HepG2 (cell line): ENCODE measurements at places on chromosomes 2 and 18. TPM values are rescaled to one million over a fixed set of nuclear protein-coding genes. Genes with fewer than 3 reads are reported as not detected.

DNA sequence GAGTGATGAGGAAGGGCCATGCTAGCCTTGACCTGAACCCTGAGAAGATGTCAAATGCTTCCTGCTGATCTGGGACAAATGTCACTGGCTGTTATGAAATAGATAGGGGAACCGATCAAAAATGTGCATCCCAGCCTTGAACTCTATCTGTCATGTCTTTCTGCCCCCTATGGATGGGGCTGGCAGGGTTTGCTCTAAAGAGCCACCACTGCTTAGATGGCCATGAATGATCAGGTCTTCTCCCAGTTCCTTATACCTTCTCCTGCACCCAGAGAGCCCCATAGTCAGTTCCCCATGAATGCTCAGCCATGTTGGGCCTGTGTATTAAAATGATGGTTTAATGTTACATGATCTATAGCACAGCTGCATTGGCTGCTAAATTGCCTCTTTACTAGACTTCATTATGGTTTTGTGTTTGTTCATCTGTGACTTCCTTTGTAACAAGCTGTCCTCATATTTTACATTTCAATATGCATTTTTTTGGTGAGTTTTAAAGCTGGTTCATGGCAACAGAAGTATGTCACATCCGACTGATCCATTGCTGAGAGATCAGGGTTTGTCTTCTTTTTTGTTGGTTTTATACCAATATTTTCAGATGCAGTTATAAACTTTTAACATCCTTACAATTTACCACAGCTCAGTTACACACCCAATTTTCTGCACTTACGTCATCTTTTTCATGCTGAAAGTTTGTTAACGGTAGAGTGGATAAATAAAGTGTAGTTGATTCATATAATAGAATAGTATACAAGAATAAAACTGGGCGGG lies 56.3 kb upstream of the SMAD2 start:
- no peak for DNase-seq

- DNase-seq: no peak
Observed at GRCh38 chr2:34143149-34143548, 544.0 kb upstream of the FAM98A start.

DNA sequence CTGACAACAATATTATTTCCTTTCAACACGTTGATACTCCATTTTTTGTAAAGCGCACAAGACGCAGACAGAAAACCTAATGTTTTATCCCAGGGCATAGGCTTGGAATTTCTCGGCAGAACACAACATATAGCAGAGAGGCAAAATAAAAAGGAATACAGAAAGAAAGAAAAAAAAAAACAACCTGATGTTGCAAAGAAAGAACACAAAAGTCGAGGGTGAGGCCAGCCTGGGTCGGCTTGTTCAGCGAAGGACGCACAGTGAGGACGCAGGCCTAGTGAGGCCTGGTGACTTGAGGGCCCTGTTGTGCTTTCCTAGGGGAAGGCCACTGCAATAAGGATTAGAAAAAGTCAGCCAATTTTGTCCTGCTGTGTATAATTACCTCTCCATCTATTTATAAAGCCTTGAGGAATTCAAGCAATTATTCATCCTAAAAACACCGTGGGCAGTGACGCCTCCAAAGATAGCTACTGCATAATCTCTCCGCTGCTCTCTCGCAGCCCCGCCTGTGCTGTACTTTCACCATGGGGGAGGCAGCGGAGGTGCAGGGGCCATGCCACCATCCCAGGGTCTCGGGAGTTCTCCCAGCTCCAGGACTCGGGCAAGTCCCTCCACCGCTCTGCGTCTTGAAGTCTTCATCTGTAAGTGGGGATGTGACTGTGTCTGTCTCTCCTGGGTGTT lies 61.9 kb upstream of the SH3RF3 start:
- no peak for DNase-seq

DNA sequence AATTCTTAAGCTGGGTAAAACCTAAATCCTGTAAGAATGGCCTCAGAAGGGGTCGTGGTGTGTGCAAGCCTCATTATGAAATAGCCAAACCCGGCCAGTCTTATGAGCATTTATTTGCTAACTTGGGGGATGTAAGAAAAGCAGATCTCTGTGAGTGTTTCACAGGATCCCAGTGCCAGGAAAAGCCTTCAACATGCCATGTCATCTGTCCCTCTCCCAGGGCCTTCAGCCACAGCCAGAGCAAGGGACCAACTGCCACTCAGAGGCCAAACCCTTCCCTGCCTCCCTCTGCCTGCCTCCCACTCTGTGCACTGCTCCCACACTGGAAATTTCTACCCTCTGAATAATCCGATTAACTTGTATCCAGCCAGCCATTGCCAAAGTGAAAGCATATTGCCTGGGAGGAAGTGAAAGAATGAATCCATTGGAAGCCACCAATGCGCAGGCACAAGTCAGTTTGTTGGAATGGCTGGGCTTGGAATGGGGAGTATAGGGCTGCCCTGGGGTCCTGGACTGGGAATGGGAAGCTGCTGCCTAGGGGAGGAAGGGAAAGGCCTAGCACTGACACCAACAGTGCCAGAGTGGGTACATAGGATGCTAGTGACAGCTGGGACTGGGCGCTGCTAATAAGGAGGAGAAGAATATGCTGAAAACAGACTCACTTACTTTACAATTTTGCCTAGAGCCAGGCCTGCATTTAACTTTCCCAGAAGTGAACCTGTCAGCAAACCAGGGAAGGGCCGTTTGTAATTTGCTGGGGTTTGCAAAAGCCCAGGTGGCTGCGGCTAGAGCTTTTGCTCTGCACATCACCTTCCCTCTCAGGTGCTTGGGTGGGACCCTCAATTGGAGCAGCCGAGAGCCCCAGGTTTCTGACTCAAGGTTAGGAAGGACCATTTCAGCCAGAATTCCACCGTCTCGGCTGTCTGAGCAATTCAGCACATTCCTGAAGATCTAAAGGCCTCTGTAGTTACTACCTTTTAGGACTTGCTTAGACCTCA lies 146.6 kb upstream of the NCK2 start:
- no peak for DNase-seq

- no peak for DNase-seq
Observed at GRCh38 chr18:59917422-59917821, 17.6 kb downstream of the PMAIP1 start.

DNA sequence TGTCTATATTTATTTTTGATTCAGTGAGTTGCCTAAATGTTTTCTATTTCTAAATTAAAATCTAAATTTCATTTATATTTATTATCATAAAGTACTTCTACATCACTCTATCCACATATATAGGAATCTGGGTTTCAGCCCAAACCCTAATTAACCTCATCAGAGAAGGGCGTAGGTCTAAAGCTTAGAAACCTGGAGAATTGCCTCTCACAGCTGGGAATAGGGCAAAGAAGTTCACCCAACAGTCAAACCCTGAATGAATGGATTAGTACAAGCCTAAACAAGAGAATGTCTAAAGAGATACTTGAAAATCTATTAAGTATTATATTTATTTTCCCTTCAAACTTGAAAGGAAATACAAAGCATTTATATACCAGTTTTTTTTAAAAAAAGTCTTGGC lies 26.2 kb downstream of the TFPI start:
- no peak for DNase-seq

- DNase-seq: no peak
Observed at GRCh38 chr2:60353863-60354262, 199.6 kb downstream of the BCL11A start.

- no peak for DNase-seq
Observed at GRCh38 chr2:39567507-39567906, 98.2 kb upstream of the TMEM178A start.

DNA sequence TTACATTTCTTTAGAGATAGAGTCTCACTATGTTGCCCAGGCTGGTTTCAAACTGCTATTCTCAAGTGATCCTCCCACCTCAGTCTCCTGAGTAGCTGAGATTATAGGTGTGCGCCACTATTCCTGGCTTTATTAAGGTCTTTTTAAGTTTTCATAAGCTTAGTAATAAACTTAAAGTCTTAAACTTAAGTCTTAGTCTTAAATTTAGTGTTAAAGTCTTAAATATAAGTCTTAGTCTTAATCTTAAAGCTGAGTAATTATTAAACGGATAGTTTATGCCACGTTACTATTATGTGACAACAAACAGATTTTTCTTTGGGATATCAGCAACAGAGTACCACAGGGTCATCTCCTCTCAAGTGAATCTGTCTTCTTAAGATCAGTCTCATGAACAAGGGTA lies 12.6 kb downstream of the FARP2 start:
- DNase-seq: no peak

GRCh38 chr18:48184118-48184517 lies 225.1 kb downstream of the ZBTB7C start:
- DNase-seq: no peak

- no peak for DNase-seq
Observed at GRCh38 chr2:709138-709765, 32.0 kb upstream of the TMEM18 start.

GRCh38 chr2:190698895-190699294 lies 50.0 kb downstream of the NAB1 start:
- DNase-seq: peak; percentile 14

GRCh38 chr2:105321875-105322646 lies 7.5 kb downstream of the TGFBRAP1 start:
- no peak for DNase-seq

GRCh38 chr2:238475034-238475433 lies 48.3 kb downstream of the ASB1 start:
- DNase-seq: no peak

DNA sequence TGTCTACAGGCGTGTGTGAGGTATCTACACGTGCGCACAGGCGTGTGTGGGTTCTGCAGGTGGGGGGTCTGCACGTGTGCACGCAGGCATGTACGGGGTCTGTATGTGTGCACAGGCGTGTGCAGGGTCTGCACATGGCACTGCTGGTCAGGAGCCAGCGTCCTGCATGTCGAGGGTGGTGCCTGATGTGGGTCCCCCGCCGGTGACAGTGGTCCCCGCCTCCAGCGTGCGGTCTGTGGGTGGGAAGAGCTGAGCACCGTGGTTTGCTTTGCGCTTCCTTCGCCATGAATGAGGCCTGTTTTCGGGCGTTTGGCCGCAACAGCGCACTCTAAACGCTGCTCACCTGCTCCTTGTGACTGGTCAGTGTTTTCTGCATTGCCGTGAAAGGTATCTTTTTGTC lies 57.2 kb downstream of the CTDP1 start:
- no peak for DNase-seq

- DNase-seq: no peak
Observed at GRCh38 chr2:70173520-70173919, 17.3 kb downstream of the C2orf42 start.

DNA sequence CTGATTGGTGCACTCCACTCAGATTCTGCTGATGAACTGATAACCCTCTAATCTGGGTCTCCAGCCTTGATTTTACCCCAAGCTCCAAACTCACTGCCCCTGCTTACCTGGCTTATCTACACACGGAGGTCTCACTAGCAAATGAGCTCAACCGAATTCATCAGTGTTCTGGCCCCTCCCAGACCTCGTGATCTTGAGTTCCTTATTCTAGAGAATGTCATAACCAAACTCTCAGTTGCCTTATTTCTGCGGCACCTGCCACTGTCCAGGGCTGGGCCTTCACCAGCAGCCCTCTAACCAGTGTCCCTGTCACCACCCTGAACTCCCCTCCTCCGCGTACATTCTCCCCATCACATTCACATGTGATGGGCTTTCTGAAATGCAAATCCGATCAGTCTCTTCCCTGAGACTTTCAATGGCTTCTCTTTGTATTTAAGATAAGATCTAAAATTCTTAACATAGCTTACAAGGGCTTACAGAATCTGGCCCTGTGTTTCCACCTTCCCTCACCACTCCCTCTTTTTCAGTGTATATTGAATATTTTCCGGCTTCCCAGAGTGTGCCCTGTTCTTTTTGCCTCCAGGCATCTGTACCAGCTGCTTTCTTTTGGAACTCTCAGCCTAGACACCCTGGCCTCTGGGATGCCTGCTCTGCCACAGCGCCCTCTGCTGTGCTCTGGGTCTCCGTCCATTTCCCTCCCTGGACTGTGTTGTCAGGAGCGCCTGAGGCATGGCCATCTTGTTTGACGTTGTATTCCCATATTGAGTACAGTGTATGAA lies 31.1 kb downstream of the NAB1 start:
- DNase-seq: peak; percentile 28

DNA sequence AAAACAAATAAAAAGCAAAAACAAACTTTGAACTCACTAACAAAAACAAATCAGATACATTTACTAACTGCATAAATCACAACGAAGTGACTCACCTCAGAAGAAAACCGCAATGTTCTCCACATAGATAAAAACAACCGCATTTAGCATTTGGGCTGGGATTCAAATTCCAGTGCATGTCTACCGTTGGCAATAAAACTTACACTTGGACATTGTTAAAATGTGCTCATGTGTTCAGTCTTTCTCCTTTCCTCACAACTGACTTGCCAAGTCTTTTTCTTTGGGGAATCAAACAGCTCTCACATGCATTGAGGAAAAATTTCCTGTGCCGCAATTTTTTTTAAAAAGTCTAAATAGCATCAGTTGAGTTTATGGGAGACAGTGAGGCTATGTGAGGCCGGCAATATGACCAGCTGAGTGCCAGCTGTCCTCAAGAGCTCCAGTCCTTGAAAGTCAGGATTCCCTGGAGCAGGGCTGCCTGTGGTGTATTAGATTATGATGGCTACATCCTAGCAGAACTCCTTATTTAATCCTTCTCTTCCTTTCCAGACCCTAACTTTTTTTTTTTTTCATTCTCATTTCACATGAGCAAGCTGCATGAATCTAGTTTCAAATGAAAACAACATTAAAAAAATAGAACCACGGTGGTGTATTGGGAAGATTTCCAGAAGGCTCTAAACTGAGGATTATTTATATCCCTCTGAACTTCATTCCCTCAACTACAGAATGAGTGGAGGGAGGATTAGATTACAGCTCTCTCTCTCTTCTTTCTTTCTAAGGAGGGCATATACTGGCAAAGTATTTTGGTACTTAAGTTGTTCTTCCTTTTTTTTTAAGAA lies 70.2 kb upstream of the MEIS1 start:
- DNase-seq: no peak

DNA sequence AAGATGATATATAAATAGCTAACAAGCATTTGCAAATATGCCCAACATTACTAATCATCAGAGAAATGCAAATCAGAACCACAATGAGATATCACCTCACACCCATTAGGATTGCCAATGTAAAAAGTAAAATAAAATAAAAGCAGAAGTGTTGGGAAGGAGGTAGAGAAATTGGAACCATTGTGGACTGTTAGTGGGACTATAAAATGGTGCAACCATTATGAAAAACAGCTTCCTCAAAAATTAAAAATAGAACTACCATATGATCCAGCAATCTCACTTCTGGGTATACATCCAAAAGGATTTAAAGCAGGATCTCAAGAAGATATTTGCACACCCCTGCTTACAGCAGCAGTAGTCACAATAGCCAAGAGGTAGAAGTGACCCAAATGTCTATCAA lies 99.8 kb upstream of the DAPL1 start:
- DNase-seq: no peak

DNA sequence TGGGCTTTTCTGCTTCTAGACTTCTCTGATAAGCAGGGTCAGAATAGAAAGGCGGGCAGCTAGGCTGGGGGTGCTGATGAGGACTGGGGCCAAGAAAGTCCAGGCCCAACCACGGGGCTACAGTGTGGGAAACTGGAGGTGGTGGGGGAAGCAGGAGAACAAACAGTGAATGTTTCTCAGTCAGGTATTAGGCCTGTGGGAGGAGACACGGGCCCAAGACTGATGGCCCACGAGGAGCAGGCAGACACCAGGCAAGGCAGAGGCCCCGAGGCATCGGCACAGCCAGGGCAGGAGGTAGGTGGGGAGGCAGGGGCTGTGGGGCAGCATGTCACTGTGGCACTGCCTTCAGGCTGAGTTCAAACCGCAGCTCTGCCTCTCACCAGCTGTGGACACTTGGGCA lies 40.7 kb downstream of the KCNIP3 start:
- no peak for DNase-seq

Gene CDH19
- not detected in 2 replicates for total RNA-seq

Gene CPO
- not detected in 2 replicates for total RNA-seq

Gene HOXD3
- total RNA-seq: 0.08 and 0.09 TPM in 2 replicates

Gene RESP18
- total RNA-seq: not detected in 2 replicates

Gene PAX8
- 1.3 and 1.5 TPM in 2 replicates for total RNA-seq

Gene ALPP
- not detected in 2 replicates for total RNA-seq
